ENCODE measurements at places on chromosomes 4 and X. TPM values are rescaled to one million over a fixed set of nuclear protein-coding genes. Genes with fewer than 3 reads are reported as not detected.

Gene GRIA3
- polyA plus RNA-seq, result 2.9 TPM

DNA sequence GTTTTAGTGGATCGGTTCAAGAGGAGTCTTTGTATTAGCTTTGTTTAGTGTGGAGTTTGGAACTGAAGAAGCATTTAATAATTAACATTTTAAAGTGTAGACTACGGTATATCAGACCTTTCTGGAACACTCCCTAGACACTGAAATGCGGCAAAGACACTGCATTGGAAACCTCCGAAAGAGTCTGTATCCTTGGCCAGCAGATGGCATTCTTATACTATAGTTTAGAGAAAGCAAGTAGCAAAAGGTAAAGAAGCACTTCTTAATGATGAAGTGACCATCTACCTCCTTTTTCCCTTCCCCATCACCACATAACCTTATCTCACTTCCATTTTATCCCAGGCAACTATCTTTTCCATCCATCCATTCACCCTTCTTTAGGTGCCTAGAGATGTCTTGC, 7.6 kb downstream of the FABP2 start:
- DNase-seq, result peak; percentile 40

GRCh38 chr4:73872316-73873108, 3.3 kb downstream of the CXCL1 start:
- no peak for DNase-seq

- DNase-seq, result no peak
Observed at GRCh38 chrX:112043997-112044396, 38.6 kb downstream of the TRPC5 start.

- no peak for DNase-seq
Observed at GRCh38 chr4:83358410-83358809, 23.8 kb upstream of the HPSE start.

- DNase-seq, result no peak
Observed at GRCh38 chr4:141473952-141474351, 162.4 kb upstream of the IL15 start.

- DNase-seq, result no peak
Observed at GRCh38 chrX:12970691-12971202, 4.2 kb upstream of the TMSB4X start.

Gene NOX1
- polyA plus RNA-seq, result 0.97 TPM

Gene TEC
- 4.9 TPM for polyA plus RNA-seq

Gene TCEAL5
- 17.3 TPM for polyA plus RNA-seq

- DNase-seq, result no peak
Observed at GRCh38 chr4:22486276-22486675, 29.6 kb downstream of the ADGRA3 start.

DNA sequence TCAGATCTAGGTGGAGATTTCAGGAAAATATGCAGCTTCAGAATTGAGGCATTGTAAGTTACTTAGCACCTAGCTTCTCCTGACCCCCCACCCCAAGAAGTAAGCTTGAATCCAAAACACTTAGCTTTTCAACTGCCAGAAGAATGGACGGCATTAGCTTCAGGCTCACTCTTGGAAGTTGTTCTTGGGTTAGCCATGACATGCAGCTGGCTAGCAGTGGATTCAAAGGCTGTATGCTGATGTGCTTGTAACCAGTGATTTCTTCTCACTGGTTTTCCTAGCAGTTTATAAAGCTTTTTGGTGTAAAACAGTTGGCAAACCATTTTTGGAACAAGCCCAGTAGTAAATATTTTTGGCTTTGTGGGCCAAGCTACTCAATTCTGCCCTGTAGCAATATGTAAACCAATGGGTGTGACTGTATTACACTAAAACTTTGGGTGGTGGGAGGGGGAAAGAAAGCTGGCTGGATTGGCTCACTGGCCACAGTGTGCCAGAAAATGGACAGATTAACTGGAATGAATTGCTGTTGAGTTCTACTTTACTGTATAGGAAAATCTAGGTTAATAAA, 85.6 kb downstream of the SHROOM2 start:
- DNase-seq, result no peak

- DNase-seq, result no peak
Observed at GRCh38 chr4:8855818-8856245, 15.8 kb downstream of the HMX1 start.

Gene PAGE2B
- not detected for polyA plus RNA-seq

DNA sequence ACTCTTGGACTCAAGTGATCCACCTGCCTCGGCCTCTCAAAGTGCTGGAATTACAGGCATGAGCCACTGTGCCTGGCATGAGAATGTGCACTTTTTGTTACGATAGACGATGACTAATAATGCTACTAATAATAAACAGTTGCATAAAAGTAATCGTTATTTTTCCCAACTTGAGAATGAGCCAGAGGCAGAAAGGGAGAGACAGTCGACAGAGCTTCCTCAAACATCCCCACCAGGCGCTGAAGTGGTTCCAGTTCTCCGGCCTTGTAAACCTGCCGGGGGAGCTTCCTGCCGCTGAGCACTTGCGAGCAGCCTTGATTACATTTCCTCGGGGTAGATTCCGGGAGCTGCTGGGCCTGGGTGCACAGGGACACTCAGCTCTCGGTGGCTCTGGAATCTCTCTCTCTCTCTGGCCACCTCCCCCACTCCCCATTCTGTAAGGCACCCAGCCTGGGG, 8.9 kb upstream of the HTRA3 start:
- no peak for DNase-seq

Gene NONO
- polyA plus RNA-seq, result 631 TPM

DNA sequence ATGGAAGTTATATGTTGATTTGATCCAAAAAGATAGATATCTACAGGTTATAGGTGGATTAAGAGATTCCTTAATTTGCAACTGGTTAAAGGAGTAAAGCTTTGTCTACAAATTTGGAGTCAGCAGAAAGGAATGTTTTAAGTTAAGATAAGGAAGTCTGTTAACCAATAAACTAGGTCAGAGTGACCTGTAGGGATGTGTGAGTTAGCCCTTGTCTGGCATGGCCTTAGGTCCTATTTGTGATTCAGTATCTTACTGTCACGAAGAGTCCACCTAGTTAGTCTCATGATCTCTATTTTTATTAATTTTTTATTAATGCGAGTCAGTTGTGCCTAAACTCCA, 230.8 kb downstream of the INPP4B start:
- DNase-seq, result no peak

- no peak for DNase-seq
Observed at GRCh38 chr4:1939664-1940509, 68.7 kb downstream of the NSD2 start.

GRCh38 chr4:85831647-85832046, 356.7 kb downstream of the ARHGAP24 start:
- DNase-seq, result no peak

- DNase-seq, result no peak
Observed at GRCh38 chr4:77127215-77127614, 29.8 kb upstream of the CCNG2 start.

Gene C4orf50
- 0.01 TPM for polyA plus RNA-seq

- no peak for DNase-seq
Observed at GRCh38 chr4:76074468-76074867, at the start of gene ART3. TSS of gene ART3 (plus strand) at chr4:76074709. CDS start at chr4:76075890, 1,181 bp downstream.

- no peak for DNase-seq
Observed at GRCh38 chr4:64230709-64231310, 178.4 kb downstream of the TECRL start.

Gene SCRG1
- polyA plus RNA-seq, result 0.39 TPM

GRCh38 chr4:53804719-53805118, 213.4 kb upstream of the LNX1 start:
- DNase-seq, result no peak

- DNase-seq, result no peak
Observed at GRCh38 chr4:4861390-4862018, 2.0 kb downstream of the MSX1 start.

- no peak for DNase-seq
Observed at GRCh38 chr4:157012781-157013180, 41.2 kb upstream of the PDGFC start.

DNA sequence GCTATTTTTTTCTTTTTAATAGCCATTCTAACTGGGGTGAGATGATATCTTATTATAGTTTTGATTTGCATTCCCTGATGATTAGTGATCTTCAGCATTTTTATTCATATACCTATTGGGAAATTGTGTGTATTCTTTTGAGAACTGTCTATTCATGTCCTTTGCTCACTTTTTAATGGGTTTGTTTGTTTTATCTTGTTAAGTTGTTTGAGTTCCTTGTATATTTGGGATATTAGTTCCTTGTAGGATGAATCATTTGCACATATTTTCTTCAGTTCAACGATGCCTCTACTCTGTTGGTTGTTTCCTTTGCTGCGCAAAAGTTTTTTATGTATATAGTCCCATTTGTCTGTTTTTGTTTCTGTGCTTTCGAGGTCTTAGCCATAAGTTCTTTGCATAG, 43.1 kb upstream of the DRP2 start:
- DNase-seq, result no peak

Gene GTPBP6
- polyA plus RNA-seq, result 36.6 TPM

Gene NAP1L3
- polyA plus RNA-seq, result 12.9 TPM

Gene LGI2
- 28.3 TPM for polyA plus RNA-seq

GRCh38 chrX:101931136-101931487, 715 bp downstream of the ZMAT1 start:
- no peak for DNase-seq

GRCh38 chr4:55178226-55179005, 53.0 kb upstream of the KDR start:
- no peak for DNase-seq

DNA sequence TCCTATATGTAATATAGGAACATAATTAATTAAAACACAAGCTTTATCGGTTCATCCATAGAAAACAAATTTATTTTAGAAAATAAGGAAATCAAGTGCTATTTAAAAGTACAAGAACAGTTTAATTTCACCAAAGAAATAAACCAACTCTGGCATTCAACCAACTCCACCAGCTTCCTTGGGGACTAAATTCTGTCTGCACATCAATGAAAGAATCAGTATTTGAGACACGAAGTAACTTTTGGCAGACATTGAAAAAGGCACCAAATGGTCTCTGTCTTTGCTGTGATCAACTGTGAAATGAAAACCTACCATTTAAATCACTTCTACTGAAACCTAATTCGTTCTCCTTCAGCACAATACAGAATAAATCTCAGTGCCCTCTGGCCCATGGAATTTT, 719.7 kb upstream of the GRIA3 start:
- DNase-seq, result no peak

DNA sequence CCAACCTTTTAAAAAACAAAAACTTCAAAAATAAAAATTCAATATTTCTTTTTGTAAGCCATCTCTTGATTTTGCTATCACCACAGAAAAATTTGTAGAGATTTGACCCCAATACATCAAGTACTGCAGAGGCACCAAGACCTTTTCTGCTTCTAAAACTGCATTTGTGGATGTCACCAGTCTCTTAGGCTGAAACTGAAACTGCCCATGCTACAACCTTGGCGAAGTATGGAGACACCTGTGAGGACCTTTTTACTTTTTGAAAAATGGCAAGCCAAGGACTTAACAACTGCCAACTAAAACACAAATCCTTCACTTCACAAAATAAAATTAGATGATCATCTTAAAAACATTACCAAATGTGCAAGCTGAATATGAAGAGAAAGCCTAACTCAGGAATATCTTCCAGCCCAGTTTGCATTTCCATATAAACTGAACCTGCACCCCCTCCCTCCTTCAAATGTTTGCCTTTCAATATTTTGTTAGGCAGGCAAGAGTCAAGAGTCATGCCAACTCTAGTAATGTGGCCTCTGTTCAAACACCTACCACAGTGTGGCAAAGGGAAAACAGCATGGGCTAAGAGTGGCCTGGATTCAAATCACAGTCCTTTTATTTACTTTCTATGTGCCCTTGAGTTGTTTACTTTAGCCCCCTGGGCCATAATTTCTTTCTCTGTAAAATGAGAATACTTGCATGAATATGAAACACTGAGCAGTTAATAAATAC, 389.4 kb downstream of the OPHN1 start:
- no peak for DNase-seq

Gene FAT4
- 35.4 TPM for polyA plus RNA-seq

Gene NAP1L2
- polyA plus RNA-seq, result 3.4 TPM

DNA sequence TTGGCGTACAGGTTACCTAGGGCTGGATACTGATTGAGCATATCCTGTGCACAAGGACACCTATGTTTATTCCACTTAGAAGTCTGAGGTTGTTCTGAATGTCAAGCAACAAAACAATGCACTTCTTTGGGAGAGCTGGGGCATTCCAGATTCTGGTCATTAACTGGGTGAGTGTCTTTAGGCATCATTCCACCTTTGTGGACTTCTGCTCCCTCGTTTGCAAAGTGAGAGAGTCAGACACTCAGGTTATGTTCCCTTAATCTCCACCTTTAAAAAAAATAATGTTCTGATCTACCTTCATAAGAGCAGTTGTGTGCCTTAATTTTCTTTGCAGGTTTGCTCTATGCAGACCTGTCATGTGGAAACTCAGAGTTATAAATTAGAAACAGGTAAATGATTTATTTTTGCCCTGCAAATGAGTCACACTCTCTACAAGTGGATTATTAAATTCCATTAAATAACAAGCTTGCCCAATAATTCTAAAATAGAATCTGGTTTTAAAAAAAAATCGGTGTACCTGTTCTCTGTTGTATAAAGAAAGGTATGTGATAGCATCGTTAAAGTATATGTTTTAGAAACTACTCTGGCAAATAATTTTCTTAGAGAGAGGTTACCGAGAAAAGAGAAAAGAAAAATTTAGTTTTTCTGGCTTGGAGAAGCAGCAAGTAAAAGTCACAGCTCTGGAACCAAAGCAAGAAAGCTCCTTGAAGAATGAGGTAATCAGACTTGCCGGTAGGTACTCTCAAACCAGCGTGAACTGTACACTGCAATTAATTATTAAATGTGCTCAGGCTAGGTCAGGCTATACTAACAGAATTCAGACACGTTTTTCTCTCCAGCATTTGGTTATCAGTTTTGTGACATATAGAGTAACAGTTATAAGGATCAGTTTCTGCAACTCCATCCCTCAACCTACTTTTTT, 93.2 kb downstream of the SORBS2 start:
- peak; percentile 50 for DNase-seq

- no peak for DNase-seq
Observed at GRCh38 chrX:16931855-16932575, 14.4 kb upstream of the REPS2 start.

DNA sequence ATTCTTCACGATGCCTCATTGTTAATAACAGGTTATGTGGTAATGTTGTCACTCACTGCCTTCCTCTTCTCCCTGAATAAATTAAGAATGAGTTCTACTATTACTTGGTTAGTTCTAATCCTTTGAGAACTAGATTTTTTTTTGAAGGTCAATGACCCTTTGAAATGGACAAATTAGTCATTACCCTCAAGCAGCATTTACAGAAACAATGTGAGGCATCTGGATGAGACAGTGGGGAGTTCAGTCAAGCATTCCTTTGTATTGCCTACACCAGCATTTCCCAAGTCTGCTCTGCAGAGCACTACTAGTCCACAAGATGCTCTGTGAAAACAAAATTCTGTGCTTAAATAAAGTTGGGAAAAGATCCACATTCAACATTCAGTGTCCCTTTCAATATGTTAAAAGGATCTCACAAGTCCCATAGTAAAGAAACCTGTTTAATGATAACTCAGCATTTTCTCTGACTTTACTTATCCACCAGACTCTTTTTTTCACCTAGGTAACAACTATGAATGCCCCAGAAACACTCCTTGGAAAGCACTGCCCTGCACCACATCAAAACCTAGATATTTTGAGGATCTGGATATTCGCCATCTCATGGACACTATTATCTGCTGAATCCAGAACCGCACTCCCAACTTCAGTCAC, 60.6 kb downstream of the CHRDL1 start:
- no peak for DNase-seq

GRCh38 chr4:63169836-63170235, 1239.4 kb downstream of the TECRL start:
- no peak for DNase-seq

GRCh38 chr4:64001229-64001898, 407.9 kb downstream of the TECRL start:
- DNase-seq, result no peak

Gene PROM1
- polyA plus RNA-seq, result 39.6 TPM

GRCh38 chr4:104677116-104677515, 182.4 kb upstream of the CXXC4 start:
- peak; percentile 71 for DNase-seq

Gene HMX1
- polyA plus RNA-seq, result not detected

All from right renal cortex interstitium (tissue), 3 donors.